ENCODE measurements at places on chromosomes 5 and 9.
A peak's percentile ranks its signal among the peaks of the same experiment; 100 is the strongest.

- no peak overlapping the region for H3K4me3 ChIP-seq
- H3K36me3 ChIP-seq, result no peaks in the 10 kb centered on the region
- H3K4me1 ChIP-seq, result peaks cover 4% of the 10 kb centered on the region
- peak overlapping the region; percentile 26 for H3K27ac ChIP-seq
Measured at GRCh38 chr9:113622600-113623400, 159.3 kb downstream of the RGS3 start.

GRCh38 chr5:9713356-9713755 lies 83.2 kb upstream of the TAS2R1 start:
- DNase-seq, result no peak
- no peaks in the 10 kb centered on the region for H3K36me3 ChIP-seq
- H3K4me3 ChIP-seq, result no peak overlapping the region
- no peak overlapping the region for H3K27ac ChIP-seq

DNA sequence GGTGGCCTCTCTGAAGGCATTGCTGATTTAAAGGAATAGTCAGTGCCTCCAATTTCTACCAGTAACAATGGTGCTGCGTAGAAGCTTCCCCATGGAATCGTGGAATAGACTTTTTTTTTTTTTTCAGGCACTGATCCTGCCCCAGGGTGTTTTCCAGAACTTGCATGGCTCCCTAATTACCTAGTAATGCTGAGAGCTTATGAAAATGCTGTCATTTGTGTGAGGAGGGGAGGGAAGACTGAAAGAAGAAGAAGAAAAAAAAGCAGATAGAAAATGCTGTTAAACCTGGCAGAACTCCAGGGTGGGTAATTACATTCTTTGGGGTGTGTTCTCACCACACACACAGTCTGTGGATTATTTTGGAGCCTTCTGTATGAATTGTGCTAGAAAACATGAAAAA lies 4.8 kb upstream of the GRIA1 start:
- no peaks in the 10 kb centered on the region for H3K4me1 ChIP-seq
- no peak for DNase-seq
- no peaks in the 10 kb centered on the region for H3K36me3 ChIP-seq
- no peak overlapping the region for H3K4me3 ChIP-seq
- H3K27ac ChIP-seq, result no peak overlapping the region
- H3K27me3 ChIP-seq, result no peaks in the 10 kb centered on the region

DNA sequence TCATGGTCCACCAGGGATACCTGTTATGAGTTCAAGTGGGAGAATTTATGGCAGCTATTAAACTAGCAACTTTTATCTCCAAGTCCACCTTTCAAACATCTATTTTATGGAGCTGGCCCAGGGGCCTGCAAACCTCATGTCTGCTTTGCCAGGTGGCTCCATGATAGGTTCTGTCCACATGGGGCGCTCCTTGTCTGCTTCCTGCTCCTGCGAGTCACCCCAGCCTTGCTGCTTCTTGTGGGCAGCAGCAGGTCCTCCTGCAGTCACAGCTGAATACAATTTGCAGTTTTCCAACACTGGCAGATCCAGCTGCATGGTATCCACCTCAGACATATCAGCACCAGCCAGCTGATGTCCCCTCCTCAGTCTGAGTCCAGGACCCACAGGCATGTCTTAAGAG lies 39.6 kb upstream of the FRRS1L start:
- no peaks in the 10 kb centered on the region for H3K36me3 ChIP-seq
- H3K4me3 ChIP-seq, result no peak overlapping the region
- no peaks in the 10 kb centered on the region for H3K4me1 ChIP-seq
- DNase-seq, result no peak
- H3K27me3 ChIP-seq, result no peaks in the 10 kb centered on the region
- no peak overlapping the region for H3K27ac ChIP-seq

GRCh38 chr9:99286536-99286935 lies 64.5 kb downstream of the SEC61B start:
- H3K4me3 ChIP-seq, result no peak overlapping the region
- no peaks in the 10 kb centered on the region for H3K36me3 ChIP-seq
- H3K27me3 ChIP-seq, result no peaks in the 10 kb centered on the region
- no peaks in the 10 kb centered on the region for H3K4me1 ChIP-seq
- H3K27ac ChIP-seq, result no peak overlapping the region
- no peak for DNase-seq

DNA sequence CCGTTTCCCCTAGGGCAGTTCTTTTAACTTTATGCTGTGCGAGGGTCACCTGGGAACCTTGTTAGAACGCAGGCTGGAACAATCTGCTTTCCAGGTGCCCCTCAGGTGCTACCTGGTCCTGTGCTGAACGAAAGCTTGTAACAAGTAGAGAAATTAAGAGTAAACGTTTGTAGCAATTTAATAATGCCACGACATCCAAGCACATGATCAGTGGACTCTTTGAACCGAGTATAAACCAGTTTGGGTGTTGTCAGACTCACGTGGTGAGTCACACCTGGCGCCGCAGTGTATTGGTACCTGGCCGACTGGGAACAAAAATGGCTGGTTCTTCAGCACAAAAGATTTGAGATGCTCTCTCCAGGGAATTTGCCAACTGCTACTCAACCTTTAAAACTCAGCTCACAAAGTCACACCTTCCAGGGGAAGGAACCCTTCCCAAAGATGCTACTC lies 926 bp upstream of the MYO10 start:
- peak overlapping the region; percentile 95 for H3K4me3 ChIP-seq
- peaks cover 7% of the 10 kb centered on the region for H3K4me1 ChIP-seq
- no peaks in the 10 kb centered on the region for H3K36me3 ChIP-seq
- DNase-seq, result peak; percentile 71
- no peaks in the 10 kb centered on the region for H3K27me3 ChIP-seq
- peak overlapping the region; percentile 82 for H3K27ac ChIP-seq

- H3K27me3 ChIP-seq, result no peaks in the 10 kb centered on the region
- H3K27ac ChIP-seq, result no peak overlapping the region
- no peaks in the 10 kb centered on the region for H3K36me3 ChIP-seq
- no peak for DNase-seq
- H3K4me1 ChIP-seq, result peaks cover 8% of the 10 kb centered on the region
- H3K4me3 ChIP-seq, result no peak overlapping the region
Measured at GRCh38 chr5:149793256-149793550, 63.1 kb downstream of the PPARGC1B start.

- DNase-seq, result no peak
- H3K36me3 ChIP-seq, result peaks cover 3% of the 10 kb centered on the region
- H3K4me1 ChIP-seq, result peaks cover 19% of the 10 kb centered on the region
- peak overlapping the region; percentile 9 for H3K27ac ChIP-seq
- H3K27me3 ChIP-seq, result no peaks in the 10 kb centered on the region
Measured at GRCh38 chr9:126862104-126862761, 1.8 kb downstream of the ZBTB34 start.

GRCh38 chr5:132069561-132069960 lies 4.0 kb upstream of the CSF2 start:
- H3K4me3 ChIP-seq, result no peak overlapping the region
- DNase-seq, result no peak
- H3K4me1 ChIP-seq, result no peaks in the 10 kb centered on the region
- no peak overlapping the region for H3K27ac ChIP-seq

DNA sequence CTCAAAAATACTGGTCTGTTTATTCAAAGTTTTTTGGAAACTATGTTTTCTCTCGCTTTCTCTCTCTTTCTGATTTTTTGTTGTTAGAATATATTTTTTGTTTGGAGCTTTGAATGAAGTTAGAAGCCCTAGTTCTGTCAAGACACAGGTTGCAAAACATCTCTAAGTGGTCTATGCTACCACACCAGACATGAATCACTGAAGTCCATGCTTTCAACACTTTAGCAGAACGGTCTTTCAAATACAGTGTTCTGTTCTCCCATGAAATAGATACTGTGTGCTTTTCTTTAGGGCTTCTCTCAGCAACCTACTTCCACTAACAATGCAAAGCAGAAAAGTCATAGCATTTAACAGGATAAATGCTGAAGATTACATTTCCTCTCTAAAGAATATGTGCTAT lies 392.5 kb downstream of the TMEM167A start:
- no peak overlapping the region for H3K4me3 ChIP-seq
- no peak overlapping the region for H3K27ac ChIP-seq
- no peaks in the 10 kb centered on the region for H3K36me3 ChIP-seq

DNA sequence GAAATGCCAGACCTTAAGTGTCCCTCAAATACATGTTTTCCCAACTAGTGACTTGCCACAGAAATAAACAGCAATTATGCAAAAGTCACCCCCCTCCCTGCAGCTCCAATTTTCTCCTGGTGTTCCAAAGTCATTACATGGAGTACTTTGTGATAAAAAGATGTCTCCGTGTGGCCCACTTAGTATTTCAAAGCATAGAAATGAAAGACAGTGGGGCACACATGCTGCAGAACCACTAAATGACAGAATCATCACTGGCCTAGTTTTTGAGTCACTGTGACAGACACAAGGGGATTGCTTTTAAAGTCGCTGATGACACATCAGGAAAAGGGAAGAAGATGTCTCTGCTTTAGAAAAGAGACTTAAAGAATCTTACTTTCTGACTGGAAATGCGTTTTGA lies 323.4 kb downstream of the PSAT1 start:
- H3K27ac ChIP-seq, result no peak overlapping the region
- H3K36me3 ChIP-seq, result no peaks in the 10 kb centered on the region
- H3K4me3 ChIP-seq, result no peak overlapping the region

Data from pancreas (tissue), 10 donors.